Activated CD4-positive, alpha-beta T cell treated with anti-CD3 and anti-CD28 coated beads, Interleukin-2, amount 50 U/mL, for 1 hour (primary cell): ENCODE measurements at places on chromosomes 3 and 15.

DNA sequence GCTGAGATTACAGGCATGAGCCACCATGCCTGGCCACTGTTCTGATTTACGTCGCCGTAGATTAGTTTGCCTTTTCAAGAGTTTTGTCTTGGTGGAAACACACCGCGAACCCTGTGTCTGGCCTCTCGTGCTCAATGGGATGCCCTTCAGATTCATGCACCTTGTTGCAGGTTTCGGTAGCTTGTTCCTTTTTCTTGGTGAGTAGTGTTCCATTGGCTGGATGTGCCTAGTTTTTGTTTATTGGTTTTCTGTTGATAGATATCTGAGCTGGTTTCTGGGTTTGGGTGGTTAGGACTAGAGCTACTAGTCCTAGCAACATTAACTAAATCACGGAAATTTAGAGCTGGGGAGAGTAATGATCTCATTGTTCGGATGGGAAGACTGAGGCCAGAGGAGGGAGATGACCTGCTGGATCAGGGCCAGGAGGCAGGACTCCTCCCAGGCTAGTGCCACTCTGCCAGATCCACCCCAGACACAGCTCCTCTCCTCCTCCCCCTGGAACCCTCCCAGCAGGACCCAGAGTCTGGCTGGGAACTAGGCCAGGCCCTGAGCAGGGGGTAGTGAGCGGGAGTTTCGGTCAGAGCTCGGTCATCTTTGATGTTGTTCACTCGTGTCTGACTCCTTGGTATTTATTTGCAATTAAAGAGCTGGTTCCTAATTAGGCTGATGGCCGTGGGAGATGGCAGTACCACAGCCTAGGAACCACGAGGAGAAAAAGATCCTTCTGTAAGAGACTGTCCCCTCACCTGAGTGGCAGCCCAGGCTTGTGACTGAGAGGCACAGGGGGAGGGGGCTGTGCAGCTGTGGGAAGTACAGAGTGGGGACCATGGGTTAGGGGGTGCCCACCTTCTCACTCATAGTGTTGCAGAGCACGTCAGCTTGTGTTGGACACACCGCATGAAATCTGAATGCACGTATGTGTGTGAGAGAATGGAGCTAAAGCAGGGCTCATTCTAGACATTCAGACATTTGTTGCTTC is 73.4 kb downstream of the SMAD6 start:
- DNase-seq: no peak

DNA sequence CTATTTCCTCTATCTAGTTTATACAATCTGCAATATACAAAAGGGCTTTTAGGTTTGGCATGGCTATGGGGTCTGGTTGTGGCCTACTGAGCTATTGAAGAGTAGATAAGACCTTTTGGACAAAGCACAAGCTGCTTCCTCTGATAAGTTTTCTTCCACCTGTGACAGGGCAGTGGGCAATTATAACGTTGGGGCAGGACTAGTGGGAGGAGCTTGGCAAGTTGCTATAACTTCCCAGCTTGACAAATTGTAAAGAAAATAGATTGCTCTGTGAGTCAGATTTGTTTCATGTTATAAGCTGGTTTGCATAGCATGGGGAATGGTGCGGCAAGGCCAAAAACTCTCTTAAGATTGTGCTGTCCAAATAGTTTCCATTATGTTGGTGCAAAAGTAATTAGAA is 64.9 kb downstream of the SLC7A14 start:
- no peak for DNase-seq

DNA sequence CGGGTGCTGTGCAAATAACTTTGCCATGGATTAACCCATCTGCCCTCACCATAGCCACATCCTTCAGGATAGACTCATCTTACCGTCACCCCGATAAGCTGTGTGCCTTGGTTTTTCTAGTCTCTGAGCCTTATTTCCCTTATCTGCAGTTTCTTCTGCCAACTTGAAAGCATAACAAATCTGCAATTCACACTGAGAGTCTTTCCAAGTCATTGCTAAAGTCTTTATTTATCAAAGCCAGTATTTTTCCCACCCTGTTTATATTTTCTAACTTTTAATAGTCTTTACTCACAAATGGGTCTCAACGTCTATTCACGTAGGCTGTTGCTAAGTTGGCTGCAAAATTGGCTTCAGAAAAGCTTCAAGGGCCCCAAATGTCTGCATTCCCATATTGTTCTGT is 61.6 kb upstream of the SUCLG2 start:
- no peak for DNase-seq

DNA sequence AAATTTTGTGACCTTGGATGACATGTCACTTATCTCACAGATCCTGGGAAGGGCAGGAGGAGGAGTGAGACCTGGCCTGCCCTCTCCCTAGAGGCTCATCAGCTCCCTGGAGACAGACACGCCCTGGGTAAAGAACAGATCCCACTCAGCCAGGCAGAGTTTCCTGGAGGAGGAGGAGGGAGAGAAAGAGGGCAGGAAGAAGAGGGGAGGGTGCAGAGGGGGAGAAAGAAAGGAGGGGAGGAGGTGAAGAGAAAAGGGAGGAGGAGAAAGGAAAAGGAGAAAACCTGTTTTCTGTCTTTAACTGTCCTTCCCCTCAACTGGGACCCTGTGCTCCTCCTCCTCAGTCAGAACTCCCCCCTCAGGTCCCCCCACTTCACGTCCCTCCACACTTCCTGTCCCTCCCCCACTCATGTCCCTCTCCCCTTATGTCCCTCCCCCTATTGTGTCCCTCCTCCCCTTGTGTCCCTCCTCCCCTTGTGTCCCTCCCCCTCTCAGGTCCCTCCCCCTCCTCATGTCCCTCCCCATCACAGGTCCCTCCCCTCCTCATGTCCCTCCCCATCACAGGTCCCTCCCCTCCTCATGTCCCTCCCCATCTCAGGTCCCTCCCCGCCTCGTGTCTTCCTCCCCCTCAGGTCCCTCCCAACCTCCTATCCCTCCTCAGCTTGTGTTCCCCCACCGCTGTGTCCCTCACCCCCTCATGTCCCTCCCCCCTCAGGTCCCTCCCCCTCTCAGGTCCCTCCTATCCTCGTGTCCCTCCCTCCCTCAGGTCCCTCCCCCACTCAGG is 52.3 kb upstream of the CGNL1 start:
- DNase-seq: no peak

GRCh38 chr15:31262143-31262530 is 64.5 kb upstream of the KLF13 start:
- no peak for DNase-seq

DNA sequence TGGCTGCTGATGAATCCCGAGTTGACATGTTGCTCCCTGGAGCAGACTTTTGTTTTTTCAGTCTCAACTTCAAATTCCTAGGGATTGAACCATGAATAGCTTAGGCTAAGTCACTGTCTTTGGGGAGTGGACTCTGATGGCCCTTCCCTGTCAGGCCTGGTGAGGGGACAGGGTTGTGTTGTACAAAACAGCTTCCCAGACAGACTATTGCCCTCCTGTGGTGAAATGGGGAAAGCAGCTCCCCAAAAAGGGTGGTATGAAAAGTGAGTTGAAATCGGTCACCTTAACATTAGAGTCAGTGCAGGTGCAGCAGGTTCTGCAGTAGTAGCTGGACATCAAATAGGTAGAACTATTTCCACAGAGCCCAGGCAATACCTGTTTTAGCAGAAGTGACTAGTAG is 775.6 kb downstream of the ROBO2 start:
- no peak for DNase-seq

DNA sequence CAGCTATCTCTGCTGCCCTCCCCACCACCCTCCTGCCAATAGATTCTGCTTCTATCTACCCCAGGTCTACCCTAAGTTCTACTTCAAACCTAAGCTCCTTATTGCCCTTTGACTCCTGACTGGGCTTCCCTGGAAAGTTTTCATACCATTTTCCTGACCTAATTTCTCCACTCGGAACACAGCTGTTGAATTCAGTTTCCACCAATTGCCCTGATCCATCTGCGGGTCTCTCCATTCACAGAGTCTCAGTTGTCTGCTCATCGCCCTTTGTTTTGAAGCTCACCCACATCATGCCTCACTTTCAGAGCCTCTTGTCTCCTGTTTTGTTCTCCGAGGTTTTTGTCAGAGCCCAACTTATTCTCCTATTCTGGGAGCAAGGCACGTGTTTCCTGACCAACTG is 56.8 kb upstream of the ABI3BP start:
- DNase-seq: no peak

DNA sequence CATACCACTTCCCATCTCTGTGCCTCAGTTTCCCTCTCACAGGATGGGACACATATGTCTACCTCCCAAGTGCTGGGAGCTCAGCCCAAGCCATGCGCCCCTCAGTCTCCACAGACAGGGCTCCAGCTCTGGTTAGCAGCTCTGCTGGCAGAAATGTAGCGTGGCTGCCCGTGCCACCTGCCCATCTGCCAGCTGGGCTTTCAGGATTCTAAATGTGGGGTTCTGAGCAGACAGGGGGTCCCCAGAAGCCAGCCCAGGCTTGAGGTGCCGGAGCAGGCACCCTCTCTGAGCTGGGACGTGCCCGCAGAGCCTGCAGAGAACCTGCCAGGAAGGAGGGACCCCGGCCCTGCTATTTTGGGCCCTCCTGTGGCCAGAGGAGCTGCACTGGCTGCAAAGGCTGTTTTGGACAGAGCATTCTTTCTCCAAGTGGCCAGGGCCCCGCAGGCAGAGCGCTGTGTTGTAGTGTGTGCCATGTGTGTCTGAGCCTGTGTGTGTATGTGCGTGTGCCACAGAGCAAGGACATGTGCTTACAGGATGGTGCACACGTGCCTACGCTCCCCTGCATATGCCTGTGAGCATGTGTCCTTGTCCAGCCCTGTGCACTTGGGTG is 31.7 kb downstream of the PSTPIP1 start:
- no peak for DNase-seq

DNA sequence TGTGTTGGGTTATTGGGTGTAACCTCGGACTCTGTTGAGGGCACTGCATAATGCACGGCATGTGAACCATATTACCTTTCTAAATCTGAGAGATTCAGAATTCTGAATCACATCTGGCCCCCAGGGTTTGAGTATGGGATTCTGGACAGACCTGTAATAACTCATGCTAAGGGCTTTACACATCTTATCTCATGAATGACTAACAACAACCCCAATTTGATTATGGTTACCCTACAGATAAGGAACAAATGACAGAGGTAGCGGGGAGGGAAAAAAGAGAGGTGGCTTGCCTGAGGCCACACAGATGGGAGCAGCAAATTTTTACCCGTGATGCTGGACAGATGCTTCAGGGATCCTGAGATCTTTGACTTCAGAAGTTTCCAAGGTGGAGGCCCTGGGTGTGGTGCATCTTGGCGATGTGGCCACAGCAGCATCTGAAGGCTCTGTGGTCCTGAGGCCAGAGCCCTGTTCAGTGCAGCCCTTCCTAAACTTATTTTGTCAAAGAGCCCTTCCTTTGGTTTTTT is 43.8 kb downstream of the POMGNT2 start:
- DNase-seq: no peak

GRCh38 chr3:141105828-141106628 is 54.9 kb downstream of the SPSB4 start:
- peak; percentile 47 for DNase-seq

DNA sequence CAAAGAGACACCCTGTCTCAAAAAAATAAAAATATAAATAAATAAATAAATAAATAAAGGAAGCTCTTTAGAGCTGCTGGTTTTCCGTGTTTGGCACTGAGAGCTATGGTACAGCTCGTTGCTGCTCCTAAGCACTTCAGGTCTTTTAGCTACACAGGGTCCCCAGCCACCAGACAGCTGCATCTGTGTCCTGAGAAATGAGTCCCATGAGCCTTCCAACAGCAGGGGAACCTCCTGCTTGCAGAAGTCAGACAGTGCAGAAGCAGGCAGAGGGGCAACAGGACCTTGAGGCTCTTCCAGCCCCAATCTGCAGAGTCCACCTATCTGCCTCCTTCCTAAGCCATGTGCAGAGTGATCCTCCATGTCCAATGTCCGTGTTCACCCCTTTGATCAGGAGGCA is 159.0 kb downstream of the SV2B start:
- no peak for DNase-seq
